ENCODE measurements at places on chromosomes 4 and X.

- no peak for DNase-seq
Observed at GRCh38 chrX:148459343-148459742, 41.1 kb upstream of the AFF2 start.

DNA sequence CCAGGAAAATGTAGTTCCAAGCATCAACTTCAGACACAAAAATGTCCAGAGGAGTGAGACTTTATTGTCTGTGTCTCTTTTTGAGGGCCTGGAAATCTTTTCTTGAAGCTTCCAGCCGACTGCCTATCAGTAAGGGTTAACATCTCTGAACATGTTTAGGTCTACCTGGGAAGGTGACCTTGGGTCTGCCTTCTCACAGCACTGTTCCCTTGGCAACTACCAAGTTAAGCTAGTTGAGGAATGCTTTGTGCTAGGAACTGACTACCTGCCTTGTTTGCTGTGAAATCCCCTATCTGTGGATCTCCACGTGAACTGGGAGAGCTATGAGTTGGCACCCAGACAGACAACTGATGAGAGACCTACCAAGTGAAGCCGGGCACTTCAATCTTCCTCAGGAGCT lies 81.6 kb downstream of the PPEF2 start:
- no peak for DNase-seq

DNA sequence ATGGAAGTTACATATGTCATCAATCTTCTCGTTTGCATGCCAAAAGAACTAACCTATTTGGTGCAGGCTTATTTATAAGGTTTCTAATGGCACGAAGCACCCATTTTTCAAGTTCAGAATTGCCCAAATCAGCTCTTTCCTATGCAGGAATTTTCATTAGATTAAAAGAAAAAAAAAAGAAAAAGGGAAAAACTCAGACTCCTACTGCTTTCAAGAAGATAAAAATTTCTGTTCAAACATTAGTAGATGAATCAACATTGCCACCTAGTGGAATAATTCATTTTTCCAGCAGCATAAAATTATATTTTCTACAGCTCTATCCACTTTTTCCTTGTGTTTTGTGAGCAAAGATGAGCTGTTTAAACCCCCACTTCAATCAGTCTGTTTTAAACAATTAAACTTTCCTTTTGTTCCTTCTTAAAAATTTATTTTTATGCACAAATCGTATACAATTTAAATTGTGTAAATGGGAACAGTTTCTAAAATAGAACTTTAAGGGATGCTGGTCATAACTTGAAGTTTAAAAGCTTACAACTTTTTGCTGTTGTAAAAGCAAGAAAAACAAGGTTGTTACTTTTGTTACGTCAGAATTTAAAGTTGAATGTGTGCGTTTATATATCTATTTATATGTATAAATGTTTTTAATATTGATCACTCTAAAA lies 309.9 kb downstream of the ARAP2 start:
- peak; percentile 12 for DNase-seq

DNA sequence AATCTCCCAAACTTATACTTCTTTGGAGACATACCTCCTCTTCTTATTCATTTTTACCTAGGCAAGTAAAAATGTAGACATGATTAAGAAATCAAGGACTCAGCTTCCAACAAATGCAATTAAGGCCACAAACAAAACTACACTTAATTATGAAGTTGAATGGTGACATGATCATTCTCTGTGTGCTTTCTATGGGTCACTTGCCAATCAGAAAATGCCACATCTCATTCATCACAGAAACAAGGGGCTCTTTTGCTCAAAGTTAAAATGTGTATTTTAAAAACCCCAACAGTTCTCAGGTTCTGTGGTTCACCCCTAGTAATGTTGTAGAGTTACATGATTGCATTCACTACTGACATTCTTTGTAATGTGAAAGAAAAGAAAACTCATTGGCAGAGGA lies 273.5 kb downstream of the DCHS2 start:
- DNase-seq, result no peak

GRCh38 chr4:8182858-8183725 lies 16.0 kb upstream of the SH3TC1 start:
- peak; percentile 63 for DNase-seq

- DNase-seq, result no peak
Observed at GRCh38 chrX:47576021-47576898, 6.0 kb upstream of the TIMP1 start.

GRCh38 chr4:159374749-159375530 lies 272.1 kb downstream of the RAPGEF2 start:
- DNase-seq, result no peak

DNA sequence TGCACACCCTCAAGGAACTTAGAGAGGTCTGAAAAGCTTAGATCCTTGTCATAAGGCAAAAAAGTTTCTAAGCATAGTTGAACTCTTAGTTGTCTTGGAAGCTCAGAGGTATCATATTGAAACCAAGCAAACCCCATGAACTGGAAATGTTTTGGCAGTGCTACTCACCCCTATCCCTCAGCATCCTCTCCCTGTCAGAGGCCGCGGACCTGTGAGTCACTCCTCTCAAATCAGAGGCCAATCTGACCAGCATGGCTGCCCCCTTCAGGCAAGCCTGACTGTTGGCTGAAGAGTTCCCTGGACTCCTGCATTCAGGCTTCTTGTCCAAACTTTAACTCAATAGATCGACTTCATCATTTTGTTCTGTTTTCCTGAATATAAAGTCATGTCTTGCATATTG lies 69.4 kb downstream of the KCNIP4 start:
- DNase-seq, result no peak

DNA sequence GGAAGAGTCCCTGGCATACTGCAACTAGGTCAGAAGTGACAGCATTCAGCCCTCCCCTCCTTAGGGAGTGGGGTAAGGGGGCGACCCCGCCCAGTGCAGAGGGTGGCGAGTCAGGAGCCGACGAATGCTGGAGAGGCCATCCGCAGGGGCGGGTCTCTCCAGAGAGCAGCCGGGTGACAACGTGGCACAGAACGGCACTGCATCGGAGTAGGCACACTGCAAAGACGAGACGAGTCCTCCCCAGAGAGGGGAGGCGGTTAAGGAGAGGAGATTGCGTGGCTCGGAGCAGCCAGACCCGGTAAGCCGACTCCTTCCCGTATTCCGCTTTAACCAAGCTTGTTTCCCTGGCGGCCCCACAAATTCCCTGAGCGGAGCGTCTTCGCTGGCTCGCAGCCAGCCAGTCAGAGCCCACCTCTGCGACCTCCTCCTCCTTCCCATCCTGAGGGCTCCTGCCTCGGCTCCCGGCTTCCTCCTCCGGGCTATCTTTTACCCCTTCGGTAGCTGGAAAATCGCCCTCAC lies 54.9 kb downstream of the LINC00632 start:
- DNase-seq, result peak; percentile 47
